ENCODE measurements at places on chromosomes 6 and 20. TPM values are rescaled to one million over a fixed set of nuclear protein-coding genes. Genes with fewer than 3 reads are reported as not detected.

RAB32 gene
- 0.35 TPM for total RNA-seq

DNMT3B gene
- 4.7 TPM for total RNA-seq

ANKRD6 gene
- 4.5 TPM for total RNA-seq

- no peaks in the 10 kb centered on the region for H3K36me3 ChIP-seq
- H3K4me3 ChIP-seq, result no peak overlapping the region
- H3K27me3 ChIP-seq, result peaks cover 21% of the 10 kb centered on the region
- no peaks in the 10 kb centered on the region for H3K4me1 ChIP-seq
- no peak for DNase-seq
These were observed 35.2 kb upstream of the EEF1E1 start for GRCh38 chr6:8137529-8137939.

- no peaks in the 10 kb centered on the region for H3K27me3 ChIP-seq
- H3K36me3 ChIP-seq, result peaks cover 8% of the 10 kb centered on the region
- H3K4me3 ChIP-seq, result peak overlapping the region; percentile 54
- H3K4me1 ChIP-seq, result peaks cover 21% of the 10 kb centered on the region
These were observed 8.9 kb downstream of the FAM217B start for GRCh38 chr20:59948828-59949720.

DNA sequence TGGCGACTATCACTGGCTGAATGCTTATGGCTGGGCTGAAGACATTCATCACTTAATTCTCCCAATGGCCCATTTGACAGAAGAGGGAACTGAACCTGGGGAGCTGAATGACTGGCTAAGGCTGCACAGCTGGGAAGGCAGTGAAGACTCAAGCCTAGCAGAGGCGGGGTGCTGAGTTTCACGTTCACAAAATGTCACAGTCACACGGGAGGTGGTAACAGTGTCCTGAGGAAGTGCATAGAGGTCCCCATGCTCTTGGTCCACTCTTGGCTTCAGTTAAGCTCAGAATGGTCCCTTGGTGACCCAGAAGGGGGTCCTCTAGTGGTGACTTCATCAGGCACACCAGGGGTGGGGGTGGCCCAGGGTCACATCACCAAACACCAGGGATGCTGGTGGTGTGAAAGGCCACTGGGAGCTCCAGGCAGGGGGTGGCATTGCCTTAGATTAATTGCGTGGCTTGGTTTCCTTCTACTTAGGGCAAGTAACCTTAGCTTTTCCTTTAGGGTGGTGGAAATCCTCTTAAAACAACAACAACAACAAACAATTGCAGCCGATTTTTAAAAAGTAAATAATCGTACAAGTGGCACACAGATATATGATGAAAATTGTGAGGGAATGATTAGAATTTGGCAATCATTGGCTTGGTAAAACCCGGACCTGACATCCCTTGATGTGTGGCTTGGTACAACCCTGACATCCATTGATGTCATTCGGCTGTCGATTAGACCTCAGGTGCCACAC lies 45.0 kb downstream of the SULF2 start:
- H3K4me1 ChIP-seq, result peaks cover 1% of the 10 kb centered on the region
- peaks cover 2% of the 10 kb centered on the region for H3K27me3 ChIP-seq
- no peak overlapping the region for H3K4me3 ChIP-seq
- no peaks in the 10 kb centered on the region for H3K36me3 ChIP-seq
- no peak for DNase-seq
- no peak overlapping the region for H3K27ac ChIP-seq

GRCh38 chr6:50966532-50966931 lies 147.9 kb downstream of the TFAP2B start:
- H3K36me3 ChIP-seq, result no peaks in the 10 kb centered on the region
- H3K27ac ChIP-seq, result no peak overlapping the region
- H3K4me1 ChIP-seq, result no peaks in the 10 kb centered on the region
- H3K4me3 ChIP-seq, result no peak overlapping the region

- peaks cover 50% of the 10 kb centered on the region for H3K36me3 ChIP-seq
- no peak for DNase-seq
- H3K27ac ChIP-seq, result no peak overlapping the region
- no peak overlapping the region for H3K4me3 ChIP-seq
- H3K27me3 ChIP-seq, result no peaks in the 10 kb centered on the region
These were observed 14.3 kb downstream of the TTPAL start for GRCh38 chr20:44489931-44490330.

- H3K36me3 ChIP-seq, result no peaks in the 10 kb centered on the region
- H3K4me3 ChIP-seq, result no peak overlapping the region
- no peaks in the 10 kb centered on the region for H3K4me1 ChIP-seq
- no peak overlapping the region for H3K27ac ChIP-seq
- peaks cover 25% of the 10 kb centered on the region for H3K27me3 ChIP-seq
- no peak for DNase-seq
These were observed 41.6 kb downstream of the CYP39A1 start for GRCh38 chr6:46610862-46611553.

DNA sequence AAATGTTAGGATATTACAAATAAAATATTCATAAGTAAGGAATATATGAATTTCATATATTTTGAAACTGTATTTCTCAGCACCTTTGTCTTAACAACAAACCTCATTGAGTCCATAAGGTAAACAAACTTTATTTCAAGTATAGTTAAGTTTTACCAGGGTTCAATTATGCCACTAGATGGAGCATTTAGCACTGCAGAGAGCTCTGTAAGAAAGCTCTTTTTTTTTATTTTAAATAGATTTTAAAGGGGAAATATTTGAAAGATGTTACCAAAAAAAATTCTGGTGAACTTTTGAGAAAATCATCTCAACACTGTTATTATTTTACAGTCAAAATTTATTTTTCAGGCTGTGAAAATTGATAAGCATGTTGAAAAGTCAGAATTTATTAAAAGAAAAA lies 955.2 kb upstream of the EYS start:
- no peak for DNase-seq
- H3K4me1 ChIP-seq, result no peaks in the 10 kb centered on the region
- no peak overlapping the region for H3K27ac ChIP-seq
- H3K27me3 ChIP-seq, result no peaks in the 10 kb centered on the region

DNA sequence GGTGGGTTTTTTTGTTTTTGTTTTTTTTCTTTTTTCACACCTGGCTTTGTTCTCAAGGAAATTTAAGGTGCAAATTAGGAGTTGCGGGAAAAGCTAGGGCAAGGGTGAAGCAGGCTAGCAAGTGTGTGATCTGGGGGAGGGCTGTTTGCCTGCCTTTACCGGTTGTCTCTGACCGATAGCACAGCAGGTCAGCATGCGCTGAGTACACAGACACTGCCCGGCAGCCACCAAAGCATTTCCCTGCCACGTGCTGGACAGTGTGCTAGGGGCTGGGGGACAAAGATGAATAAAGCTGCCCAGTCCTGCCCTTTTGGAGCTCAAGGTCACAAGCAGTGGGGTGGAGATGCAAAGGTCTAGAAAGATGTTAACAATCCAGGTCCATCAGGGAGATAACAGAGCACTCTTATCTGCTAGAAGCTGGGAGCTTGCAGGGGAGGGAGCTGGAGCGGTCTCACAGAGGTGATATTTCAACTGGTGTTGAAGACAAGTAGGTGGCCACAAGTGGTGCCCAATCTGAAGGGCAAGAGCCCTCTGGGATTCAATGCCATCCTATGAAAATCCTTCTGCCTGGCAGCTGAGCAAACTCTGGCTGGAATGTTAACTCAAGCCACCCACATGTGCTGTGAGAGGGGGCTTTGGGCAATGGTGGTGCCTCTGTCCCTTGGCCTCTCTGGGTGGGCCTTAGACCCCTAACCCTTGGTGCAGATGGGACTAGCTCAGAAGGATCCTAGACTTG lies 24.5 kb downstream of the TTBK1 start:
- H3K36me3 ChIP-seq, result no peaks in the 10 kb centered on the region
- H3K4me3 ChIP-seq, result no peak overlapping the region
- H3K27ac ChIP-seq, result no peak overlapping the region

Measured in activated CD8-positive, alpha-beta memory T cell treated with anti-CD3 and anti-CD28 coated beads, Interleukin-2, amount 10 ng/mL, durations not matched to agents 7 days and 5 days (primary cell).